ENCODE measurements at places on chromosomes 4 and X.

DNA sequence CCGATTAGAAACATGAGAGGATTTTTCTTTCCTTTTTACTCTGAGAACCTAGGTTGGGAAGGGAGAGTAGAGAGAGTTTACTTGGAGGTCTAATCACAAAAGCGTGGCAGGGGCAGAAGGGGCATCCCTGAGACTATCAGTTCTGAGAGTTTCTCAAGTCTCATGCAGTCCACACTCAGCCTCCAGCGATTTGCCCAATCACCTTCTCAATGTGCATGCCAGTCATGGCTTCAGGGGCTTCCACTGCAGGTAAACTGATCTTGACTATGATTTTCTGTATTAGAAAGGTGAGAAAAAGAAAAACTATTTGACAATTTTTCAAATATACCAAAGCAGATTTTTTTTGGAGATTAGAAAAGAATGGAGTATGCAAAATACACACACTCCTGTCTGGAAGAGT lies 617.1 kb upstream of the ZFP42 start:
- DNase-seq = no peak

DNA sequence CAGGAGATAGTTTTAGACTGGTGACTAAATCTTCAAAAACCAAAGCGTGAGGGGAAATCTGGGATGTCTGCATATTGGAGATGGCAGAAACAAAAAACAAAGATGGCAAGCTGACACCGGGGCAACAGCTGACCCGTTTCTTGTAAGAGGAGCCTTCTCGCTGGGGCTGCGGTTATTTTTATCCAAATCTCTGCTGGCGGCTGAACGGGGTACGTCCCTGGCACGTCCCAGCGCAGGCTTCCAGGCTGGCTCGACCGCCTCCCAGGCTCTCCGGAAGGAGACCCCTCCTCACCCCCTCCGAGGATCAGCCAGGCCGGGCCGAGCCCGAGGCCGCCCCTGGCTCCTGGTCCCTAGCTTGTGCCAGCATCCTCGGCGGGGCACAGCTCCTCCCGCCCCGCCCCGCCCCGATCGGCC lies 403 bp downstream of the SGCB start:
- DNase-seq = peak; percentile 17

GRCh38 chr4:167986044-167986443 lies 106.3 kb upstream of the ANXA10 start:
- DNase-seq = no peak

DNA sequence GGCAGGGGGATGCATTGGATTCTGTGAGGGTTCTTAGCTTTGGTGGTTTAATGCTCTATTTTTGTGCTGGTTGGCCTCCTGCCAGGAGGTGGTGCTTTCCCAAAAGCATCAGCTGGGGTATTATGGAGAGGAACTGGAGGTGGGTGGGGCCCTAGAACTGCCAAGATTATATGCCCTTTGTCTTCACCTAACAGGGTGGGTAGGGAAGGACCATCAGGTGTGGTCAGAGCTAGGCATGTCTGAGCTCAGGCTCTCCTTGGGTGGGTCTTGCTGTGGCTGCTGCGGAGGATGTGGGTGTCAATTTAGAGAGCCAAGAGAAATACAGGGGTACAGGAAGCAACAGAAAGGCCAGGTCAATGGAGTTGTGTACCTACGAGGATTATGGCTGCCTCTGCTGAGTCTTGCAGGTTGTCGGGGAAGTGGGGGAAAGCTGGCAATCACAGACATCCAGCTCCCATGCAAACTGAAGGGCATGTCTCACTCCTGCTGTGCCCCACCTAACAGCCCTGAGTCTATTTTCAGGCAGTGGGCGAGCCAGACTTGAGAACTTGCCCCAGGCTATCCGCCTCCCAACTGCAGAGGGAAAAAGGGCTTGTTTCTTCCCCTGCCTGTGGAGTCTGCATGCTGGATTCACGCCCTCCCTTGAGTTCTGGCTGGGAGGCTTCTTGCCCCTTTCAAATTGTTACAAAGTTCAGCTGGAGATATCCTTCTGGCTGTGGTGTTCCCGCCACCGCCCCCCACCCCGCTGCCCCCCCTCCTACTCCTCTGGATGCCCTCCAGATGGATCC lies 212.0 kb downstream of the COMMD8 start:
- no peak for DNase-seq

- DNase-seq = no peak
Observed at GRCh38 chr4:5824635-5825034, 68.3 kb downstream of the CRMP1 start.

DNA sequence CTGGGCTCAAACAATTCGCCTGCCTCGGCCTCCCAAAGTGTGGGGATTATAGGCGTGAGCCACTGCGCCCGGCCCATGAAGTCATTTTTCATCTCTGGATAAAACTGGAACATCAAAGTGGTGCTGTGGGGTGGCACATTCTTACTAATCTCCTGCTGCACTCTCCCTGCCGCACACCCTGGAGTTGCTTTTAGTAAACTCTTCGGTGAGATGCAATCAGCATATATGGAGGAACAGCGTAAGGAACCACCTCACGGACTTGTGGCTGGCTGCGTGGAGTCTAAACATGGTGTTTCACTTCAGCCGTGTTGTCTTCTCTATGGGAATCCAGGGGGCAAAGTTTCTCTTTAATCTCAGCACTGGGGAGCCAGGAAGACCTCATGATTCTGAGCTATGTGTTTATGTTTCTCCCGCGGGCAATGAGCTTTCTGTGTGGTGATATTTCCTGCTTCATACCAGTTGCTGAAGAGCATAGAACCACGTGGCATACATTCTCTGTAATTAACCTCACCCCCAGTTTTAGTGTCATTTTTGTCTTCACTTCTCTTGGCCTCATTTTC lies 2.1 kb upstream of the RHOH start:
- DNase-seq = no peak

GRCh38 chrX:68989456-68989855 lies 160.6 kb downstream of the EFNB1 start:
- DNase-seq = no peak

GRCh38 chr4:102153391-102153790 lies 191.9 kb downstream of the SLC39A8 start:
- DNase-seq = no peak

DNA sequence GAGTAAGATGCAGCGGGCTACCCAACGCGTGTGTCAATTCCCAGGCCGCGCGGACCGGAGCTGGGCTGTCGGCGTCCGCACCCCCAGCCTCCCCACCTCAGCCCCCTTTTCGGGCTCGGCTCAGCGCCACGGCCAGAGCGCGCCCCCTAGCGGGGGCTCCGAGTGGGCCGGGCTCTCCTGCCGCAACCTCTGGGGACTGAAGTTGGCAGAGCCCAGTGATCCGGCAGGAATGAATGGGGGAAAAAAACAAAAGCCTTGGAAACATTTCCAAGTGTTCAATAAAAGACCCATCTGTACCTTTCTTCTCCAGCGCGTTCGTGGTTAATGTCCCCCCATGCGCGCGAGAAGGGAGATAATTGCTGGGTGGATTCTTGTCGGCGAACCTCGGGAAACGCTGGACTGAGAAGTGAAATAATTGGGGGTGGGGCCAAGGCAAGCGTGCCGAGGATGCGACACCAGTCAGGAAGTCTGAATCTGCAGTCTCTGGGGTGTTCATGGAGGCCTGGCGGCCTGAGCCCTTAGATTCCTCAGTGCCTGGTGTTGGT lies 5.2 kb upstream of the ARX start:
- no peak for DNase-seq

DNA sequence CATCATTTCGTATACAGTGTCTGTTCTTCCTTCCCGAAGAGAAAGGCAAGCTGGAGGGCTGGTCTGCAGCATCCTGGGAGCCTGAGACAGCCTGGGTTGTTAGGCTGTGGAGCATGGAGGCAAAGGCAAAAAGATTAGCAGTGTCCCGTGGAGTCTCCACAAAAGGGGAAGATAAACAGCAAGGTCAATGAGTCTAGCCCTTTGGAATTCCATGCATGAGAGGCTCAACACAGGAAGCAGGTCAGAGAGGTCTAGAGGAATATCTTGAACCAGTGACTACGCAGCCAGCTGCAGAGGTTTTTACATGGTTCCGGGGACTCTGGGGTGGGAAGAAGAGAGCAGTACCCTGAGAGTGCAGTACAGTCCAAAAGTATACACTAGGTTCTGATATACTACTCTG lies 12.2 kb upstream of the MCF2 start:
- no peak for DNase-seq

GRCh38 chrX:1871887-1872286 lies 257.0 kb downstream of the ASMT start:
- DNase-seq = no peak

DNA sequence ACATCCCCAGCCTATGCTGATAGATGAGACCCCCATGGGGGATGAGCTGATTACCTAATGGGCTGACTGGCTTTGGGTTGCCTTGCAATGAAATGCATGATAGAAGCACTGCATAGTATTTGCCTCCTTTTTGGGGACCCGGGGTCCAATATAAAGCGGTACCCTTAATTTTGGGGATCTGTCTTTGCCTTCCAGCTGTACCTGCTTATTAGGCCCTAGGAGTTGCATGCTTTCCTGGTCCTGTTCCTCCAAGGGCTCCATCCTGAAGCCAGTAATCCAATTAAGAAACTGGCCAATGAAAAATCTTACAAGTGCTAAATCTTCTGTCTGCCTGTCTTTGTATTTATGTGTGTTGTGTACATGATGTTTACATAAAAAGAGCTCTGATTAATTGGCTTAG lies 791.6 kb downstream of the TRIML1 start:
- DNase-seq = no peak

- DNase-seq = no peak
Observed at GRCh38 chr4:124804041-124804440, 91.5 kb upstream of the ANKRD50 start.

- DNase-seq = no peak
Observed at GRCh38 chr4:78653655-78654054, 102.1 kb downstream of the ANXA3 start.

DNA sequence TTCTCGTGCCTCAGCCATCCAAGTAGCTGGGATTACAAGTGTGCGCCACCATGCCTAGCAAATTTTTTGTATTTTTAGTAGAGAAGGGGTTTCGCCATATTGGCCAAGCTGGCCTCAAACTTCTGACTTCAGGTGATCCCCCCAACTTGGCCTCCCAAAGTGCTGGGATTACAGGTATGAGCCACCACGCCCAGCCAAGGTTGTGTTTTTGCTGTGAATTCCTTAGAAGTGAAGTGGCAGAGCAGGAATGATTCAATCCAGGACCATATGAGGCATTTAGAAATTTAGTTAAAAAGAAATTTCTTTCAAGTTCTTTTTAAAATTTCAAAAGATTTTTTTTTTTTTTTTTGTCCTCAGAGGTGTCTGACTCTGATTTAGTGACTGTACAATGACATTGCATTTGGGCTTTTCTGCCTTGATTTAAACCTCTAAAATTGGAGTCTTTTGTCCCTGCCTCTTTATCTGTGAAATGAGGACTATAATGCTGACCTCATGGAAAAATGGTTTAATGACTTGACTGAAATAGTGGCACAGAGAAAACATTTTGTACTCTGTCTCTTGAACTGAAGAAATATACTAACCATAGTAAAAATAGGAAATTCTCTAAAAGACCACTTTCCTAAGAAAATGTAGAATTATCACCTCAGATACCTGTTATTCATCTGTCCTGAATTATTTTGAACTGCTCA lies 59.9 kb downstream of the CXCL13 start:
- no peak for DNase-seq

- no peak for DNase-seq
Observed at GRCh38 chr4:30854531-30854930, 134.4 kb downstream of the PCDH7 start.

- DNase-seq = peak; percentile 26
Observed at GRCh38 chr4:15003401-15003890, 1.2 kb downstream of the CPEB2 start.

DNA sequence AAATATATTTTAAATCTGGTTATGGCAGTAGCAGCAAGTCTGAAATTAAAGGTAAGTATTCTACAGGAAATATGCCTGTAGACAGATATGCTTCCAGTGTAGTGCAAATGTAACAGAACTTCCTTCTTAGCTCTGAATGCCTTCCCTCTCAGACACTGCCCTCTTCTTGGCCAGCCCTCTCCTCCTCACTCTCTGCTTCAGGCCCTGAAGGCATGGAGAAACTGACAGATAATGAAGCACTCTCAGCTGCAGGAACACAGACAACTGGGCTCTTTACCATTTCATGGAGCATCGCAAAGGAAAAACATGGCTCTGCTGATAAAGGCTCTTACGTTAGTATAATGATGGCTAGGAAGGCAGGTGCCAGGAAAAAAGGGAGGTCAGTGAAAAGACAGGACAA lies 431.5 kb upstream of the RASGEF1B start:
- DNase-seq = no peak
